ENCODE measurements at places on chromosomes 16 and 17.
A peak's percentile ranks its signal among the peaks of the same experiment; 100 is the strongest.

GRCh38 chr17:8611619-8612298, 18.8 kb downstream of the MYH10 start:
- DNase-seq: peak; percentile 70

DNA sequence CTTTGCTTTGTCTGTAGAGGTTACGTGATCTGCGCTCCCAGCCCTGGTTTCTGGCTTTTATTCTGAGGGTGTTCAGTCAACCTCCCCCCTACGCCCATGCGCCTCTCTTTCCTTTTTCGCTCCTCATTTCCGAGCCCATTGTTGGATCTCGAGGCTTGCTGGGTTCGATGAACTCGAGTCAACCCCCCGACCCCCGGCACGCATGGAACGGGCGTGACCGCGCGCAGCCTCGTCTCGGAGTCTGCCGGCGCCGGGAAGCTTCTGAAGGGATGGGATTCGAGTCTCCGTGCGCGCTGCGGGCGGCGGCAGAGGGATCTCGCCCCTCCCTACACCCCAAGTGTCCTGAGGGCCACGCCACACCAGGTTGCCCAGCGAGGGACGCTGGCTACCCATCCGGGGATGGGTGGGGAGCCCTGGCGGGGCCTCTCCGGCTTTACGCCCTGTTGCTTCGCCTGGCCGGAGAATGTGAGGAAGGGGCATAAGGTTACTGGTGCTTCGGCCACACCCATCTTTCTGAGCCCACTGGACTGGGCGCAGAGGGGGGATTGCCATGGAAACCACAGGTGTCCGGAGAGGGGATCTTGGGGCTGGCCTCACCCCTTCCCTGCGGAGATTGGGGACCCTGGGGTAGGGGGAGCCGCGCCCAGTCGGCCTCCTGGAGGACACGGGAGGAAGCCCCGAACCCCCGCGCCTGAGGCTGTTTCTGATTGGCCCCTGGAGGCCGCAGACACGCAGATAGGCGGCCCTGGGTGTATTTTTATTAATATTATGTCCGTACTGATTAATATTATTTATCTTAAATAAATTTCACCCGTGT, 1.8 kb downstream of the MAPT start:
- no peak for DNase-seq

- no peak for DNase-seq
Observed at GRCh38 chr17:78922816-78923498, 2.2 kb downstream of the TIMP2 start.

DNA sequence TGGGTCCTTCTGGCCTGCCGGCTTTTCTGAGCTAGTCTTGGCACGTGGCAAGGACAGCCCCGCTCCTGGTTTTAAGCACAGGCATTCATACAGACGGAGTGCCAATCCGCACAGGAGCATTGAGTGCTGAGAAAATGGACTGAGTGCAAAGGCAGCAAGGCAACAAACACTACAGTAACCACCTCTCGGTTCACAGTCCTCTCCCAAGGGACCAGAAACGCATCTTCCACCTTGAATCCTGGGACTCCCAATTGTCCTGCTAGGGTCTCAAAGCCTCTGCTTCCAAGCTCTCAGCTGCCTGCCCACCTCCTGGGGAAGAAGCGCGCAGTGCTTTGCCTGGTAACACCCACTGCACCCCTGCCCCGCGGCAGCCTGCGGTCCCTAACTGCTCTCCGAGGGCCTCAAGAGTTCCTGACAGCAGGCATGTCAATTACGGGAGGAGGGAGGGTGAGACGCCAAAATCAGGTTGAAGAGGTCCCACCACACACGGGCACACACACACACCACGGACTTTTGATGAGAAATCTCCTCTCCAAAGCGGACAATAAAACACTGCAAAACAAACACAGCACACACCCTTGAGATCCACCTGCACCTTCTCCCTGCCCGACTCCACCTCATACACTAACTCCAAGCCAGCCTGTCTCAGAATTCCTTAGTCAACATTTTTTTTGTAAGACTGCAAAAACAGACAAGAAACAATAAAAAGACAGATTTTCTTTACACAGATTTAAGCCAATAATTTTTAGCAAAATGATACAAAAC, 15.0 kb downstream of the SLC16A3 start:
- no peak for DNase-seq

- no peak for DNase-seq
Observed at GRCh38 chr17:1979182-1979985, 45.8 kb downstream of the RTN4RL1 start.

DNA sequence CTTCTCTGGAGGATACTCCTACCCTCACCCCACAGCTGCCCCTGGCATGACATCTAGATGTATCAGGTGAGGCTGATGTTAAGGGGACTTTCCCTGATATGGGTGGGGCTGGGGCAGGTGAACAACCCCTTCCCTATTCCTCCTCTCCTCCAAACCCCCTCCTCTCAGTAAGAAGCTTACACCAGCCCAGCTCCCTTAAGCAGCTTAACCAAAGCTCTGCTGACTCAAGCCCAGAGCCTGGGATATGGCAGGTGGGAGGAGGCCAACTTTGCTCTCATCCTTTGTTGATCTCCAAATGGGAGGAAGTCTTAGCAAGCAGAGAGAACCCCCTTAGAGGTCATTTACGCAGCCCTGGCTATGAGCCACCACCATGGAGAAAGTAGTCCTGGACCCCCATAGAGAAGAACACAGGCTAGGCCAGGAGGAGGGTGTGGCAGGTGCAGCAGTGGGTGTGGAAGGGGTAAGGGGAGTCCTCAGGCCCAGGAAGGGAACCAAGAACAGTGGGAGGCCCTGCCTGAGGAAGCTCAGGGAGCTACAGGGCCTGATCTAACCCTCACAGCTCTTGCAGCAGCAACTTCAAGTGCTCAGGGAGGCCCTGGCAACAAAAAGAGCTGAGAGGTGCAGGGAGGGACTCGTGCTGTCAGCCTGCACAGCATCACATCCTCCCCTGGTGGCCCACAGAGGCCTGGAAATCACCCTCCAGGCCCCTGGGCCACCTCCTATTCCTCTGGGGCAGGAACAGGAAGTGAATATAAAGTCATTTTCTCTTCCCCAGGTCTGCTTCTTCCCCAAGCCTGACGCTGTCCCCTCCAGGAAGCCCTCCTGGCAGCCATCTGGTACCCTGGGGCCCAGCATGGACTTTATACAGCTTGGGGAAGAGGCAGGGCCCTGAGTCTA, 2.9 kb downstream of the UNC119 start:
- DNase-seq: no peak

DNA sequence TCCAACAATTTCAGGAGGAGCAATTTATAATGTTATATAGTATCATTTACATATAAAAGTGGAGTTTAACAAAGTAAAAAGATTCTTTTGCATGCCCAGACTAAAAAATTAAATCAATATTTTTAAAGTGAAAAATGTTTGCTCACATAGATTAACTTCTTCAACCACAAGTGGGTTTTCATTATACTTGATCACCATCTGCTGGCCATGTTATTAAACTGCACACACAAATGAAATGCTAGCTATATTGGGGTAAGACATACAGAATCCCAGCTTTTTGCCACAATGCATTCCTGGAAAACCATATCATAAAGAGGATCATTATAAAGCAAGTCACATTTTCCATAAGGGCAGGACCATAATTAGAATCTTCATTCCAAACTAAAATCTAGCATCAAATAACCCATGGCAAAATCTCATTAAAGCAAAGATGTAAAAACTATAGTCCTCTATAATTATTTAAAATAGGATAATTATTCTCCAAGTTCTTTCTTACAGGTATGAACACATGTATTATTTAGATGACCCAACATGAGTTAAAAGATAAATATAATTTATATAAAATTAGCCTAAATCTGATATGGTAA, 26.3 kb downstream of the CEP112 start:
- peak; percentile 41 for DNase-seq

DNA sequence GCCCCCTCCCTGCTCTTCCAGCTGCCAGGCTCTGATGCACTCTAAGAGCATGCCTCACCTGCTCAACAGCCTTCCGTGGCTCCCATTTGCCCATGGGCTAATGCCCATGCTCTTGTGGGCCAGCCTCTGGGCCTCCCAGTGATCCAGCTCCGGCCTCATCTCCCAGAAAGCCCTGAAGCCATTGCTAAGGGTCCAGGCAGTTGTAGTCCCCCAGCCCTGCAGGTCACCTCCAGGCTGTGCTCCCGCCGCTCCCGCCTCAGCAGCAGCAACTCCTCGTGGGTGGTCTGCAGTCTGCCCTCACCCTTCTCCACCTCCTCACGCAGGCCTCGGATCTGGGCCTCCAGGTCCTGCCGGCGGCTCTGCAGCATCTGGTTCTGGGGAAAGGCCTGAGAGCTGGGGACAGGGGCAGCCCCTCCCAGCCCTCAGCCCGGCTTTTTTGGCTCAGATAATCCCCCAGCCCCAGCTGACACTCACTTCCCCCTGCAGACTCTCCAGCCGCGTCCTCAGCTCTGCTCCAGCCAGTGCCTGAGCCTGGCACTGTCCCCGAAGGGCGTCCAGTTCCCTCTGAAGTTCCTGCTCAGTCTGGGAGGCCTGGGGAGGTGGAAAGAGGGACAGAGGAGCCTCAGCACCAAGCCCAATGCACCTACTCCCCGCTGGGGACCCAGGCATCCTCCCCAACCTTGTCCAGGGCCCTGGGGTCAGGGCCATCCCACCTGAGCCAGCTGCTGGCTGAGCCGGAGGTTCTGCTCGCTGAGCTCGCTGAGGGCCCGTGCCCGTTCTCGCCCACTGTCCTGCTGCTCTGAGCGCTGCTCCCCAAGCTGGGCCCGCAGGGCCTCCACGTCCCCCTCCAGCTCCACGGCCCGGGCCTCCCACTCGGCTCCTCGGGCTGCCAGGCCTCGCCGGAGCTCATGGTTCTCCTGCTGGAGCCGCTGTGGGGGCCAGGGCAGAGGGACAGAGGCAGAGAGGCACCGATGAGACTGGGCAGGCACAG, 6.2 kb downstream of the BICDL2 start:
- DNase-seq: no peak

- DNase-seq: peak; percentile 93
Observed at GRCh38 chr16:86994651-86995171, 322.5 kb downstream of the C16orf95 start.

GRCh38 chr16:20504418-20504817, 53.1 kb downstream of the ACSM2A start:
- no peak for DNase-seq
